ENCODE measurements at places on chromosomes 4 and X.

GRCh38 chr4:72144241-72144640 lies 112.4 kb downstream of the NPFFR2 start:
- DNase-seq, result no peak

DNA sequence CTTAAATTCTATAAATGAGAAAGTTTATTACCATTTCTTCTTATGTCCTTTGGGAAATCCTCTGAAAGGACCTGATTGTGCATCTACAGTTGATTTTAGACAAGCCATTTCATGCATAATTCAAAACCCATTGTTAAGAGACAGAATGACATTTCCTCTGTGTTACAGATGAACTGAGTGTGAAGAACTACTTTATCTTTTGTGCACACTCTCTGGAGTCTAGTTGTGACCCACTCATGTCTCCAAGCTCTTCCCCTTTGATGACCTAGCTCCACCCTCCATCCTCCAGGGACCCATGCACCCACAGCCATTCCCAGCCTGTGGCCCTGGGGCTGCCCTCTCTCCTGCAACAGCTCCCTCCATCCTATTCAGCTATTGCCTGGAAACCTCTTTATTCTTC lies 57.5 kb upstream of the BMPR1B start:
- no peak for DNase-seq

- no peak for DNase-seq
Measured at GRCh38 chr4:3607690-3608552, 75.7 kb upstream of the LRPAP1 start.

- DNase-seq, result no peak
Measured at GRCh38 chr4:185238215-185238681, 28.9 kb downstream of the SNX25 start.

DNA sequence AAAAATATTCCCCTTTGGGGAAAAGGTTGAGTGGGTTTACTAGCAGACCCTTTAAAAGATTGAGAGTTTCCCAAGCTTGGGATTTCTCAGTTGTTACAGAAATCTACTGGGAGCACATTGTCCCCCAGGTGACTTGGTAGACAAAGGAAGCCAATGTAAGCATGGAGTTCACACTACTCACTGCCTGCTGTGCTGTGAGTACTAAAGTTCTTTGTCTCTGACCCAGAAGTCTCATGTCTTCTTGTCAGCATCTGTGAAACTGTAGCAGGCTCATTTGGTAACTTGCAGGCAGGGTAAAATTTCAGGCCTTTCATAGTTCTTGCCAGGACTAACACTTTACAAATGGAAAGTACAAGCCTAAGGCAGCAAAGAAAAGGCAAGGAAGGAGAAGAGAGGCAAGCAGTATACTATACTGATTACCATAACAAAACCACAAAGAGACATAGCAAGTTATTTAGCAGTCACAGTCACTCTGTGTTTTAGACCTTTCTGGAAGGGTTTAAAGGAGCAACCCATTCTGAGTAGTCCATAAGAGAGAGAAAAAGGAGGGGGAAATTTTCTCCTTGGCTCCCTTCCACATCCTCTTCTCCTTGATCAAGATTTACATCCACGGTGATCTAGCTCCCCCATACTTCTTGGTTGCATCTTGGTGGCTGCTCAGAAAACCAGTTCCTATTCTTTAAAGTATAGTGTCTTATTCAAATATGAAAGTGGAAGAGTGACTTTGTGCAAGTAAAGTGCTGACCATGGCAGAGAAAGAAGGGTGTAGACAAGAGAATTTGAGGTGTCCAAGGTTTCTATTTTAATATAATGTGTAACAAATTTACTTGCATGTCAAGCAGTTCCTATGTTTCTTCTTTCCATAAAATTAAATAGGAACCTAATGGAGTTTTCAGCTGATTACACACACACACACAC lies 160.0 kb upstream of the PDE5A start:
- no peak for DNase-seq

DNA sequence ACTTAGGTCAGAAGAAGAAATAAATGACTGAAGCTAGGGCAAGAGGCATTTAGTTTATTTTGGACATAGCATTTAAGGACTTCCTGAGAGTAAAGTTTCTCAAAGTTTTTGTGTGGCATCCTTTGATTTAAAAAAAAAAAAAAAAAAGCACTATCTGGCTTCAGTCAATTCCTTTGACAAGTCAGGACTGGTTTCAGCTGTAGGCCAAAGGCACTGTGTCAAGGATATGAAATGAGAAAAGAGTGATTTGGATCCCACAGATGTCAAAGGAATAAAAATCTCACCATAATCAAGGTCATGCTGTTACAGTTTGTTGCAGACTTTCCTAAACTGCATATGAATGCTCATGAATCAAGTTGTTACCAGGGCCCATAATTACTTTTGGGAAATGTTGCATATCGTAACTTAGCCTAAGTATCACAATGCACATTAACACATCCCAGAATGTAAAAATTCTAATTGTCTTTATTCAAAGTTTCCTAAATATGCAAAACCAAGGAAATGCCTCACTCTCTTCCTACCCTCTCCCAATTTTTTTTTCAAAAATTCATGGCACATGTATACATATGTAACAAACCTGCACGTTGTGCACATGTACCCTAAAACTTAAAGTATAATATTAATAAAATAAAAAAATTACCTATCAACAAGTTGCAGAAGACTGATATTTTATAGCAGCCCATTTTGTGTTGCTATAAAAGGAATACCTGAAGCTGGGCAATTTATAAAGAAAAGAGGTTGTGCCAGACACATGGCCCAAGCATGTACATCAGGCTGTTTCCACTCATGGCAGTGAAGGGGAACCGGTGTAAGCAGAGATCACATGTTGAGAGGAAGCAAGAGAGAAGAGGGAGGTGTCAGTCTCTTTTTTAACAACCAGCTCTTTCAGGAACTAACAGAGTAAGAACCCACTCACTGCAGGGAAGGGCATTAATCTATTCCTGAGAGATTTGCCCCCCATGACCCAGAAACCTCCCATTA lies 33.7 kb upstream of the ADAMTS3 start:
- DNase-seq, result no peak

GRCh38 chr4:183860731-183861130 lies 44.4 kb upstream of the STOX2 start:
- DNase-seq, result no peak

- no peak for DNase-seq
Measured at GRCh38 chr4:3288571-3289094, 4.2 kb upstream of the RGS12 start.
